ENCODE measurements at places on chromosomes 13 and 19.

- DNase-seq, result no peak
Measured at GRCh38 chr13:74479124-74479523, 344.9 kb upstream of the KLF12 start.

DNA sequence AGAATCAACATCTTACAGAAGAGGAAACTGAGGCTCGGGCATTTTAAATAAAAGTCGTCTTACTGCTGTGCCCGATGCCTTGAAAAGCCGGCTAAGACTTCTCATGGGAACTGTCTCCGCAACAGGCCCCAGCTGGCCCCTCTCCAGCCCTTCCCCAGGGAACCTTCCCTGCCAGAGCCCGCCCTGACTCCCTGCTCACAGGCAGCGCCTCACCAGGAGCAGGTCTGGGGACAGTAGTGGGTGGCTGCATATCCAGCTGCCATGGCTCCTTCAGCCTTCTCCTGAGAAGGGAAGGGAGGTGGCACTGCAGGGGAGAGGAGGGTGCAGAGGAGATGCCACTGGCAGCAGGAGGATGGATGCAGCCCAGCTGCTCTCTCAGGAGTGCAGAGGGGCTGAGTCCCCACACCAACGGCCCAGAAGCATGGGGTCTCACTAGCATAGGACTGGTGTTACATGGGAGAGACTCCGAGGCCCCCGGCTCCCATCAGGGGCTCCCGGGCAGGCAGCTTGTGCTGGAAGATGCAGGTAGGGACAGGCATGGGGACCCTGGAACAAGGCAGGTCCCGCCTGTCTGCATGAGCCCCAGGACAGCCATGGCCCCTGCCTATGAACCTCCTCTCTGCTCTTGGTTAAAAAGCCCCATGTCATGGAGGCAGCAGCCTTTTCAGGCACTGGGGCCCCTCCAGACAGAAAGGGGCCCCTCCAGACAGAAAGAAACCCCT, 216.4 kb upstream of the SGCG start:
- DNase-seq, result no peak

DNA sequence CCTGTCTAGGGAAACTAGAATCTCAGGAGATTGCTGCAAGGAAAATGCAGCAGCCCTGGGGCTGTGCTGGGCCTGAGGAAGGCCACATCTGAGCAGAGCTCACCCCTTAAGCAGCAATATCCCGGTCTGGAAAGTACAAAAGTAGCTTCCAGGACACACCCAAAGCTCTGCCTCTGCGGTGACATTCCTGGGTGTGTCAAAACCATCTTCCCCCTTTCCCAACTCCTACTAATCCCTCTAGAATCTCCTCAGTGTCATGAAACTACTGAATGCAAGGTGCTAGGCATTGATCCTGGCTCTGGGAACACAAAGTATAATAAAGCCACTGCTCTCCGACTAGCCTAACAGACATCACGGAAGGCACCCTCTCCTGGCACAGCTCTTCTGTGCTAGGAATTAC, 5.0 kb downstream of the PBX4 start:
- no peak for DNase-seq

GRCh38 chr19:38930776-38931520, at the start of gene MRPS12:
MRPS12 (plus strand) TSS chr19:38930944; CDS start chr19:38931295, 351 bp downstream.
- DNase-seq, result peak; percentile 98

GRCh38 chr19:16814526-16815100, 14.6 kb upstream of the SIN3B start:
- DNase-seq, result no peak

GRCh38 chr19:38678891-38679494, 31.5 kb downstream of the ACTN4 start:
- DNase-seq, result no peak

DNA sequence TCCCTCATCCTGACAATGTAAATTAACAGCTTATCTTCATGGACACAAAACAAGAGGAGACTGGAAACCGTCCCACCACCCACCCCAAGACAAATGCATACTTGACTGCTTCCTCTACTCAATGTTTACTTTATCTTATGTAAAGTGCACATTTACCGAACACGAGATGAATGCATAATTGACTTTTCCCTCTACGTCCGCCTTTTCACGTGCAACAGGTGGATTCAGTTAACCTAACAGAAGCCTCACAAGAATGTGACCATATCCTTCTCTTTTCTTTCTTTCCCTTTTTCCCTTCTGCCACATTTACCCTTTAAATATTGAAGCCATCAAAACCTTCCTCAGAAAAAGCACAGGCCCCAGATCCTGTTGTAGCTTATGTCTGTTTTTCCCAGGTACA, 468.0 kb downstream of the UQCRFS1 start:
- no peak for DNase-seq

DNA sequence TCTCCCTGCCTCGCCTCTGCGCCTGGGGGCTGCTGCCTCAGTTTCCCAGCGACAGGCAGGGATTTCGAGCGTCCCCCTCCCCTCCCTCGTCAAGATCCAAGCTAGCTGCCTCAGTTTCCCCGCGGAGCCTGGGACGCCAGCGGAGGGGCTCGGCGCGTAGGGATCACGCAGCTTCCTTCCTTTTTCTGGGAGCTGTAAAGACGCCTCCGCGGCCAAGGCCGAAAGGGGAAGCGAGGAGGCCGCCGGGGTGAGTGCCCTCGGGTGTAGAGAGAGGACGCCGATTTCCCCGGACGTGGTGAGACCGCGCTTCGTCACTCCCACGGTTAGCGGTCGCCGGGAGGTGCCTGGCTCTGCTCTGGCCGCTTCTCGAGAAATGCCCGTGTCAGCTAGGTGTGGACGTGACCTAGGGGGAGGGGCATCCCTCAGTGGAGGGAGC, 722 bp upstream of the ICAM1 start:
- DNase-seq, result peak; percentile 52

DNA sequence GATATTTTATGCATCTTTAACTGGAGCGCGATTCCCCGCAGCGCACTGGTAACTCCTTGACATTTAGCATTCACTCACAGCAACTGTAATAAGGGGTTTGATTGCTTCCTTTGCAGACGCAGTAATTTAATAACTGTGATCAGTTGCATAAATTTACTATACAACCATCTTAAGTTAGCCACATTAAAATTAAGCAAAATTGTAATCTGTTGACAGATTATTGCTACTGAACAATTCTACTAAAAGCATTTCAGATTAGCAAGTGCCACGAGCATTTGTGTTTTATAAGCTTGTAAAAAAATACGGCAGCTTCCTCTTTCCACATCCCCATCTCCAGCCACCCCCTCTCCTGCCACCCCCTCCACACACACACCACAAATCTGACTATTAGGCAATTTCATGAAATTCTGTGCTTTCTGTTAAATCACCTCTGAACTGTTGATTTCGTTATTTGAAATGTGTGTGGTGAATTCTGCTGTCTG, 44.4 kb downstream of the TSHZ3 start:
- no peak for DNase-seq

DNA sequence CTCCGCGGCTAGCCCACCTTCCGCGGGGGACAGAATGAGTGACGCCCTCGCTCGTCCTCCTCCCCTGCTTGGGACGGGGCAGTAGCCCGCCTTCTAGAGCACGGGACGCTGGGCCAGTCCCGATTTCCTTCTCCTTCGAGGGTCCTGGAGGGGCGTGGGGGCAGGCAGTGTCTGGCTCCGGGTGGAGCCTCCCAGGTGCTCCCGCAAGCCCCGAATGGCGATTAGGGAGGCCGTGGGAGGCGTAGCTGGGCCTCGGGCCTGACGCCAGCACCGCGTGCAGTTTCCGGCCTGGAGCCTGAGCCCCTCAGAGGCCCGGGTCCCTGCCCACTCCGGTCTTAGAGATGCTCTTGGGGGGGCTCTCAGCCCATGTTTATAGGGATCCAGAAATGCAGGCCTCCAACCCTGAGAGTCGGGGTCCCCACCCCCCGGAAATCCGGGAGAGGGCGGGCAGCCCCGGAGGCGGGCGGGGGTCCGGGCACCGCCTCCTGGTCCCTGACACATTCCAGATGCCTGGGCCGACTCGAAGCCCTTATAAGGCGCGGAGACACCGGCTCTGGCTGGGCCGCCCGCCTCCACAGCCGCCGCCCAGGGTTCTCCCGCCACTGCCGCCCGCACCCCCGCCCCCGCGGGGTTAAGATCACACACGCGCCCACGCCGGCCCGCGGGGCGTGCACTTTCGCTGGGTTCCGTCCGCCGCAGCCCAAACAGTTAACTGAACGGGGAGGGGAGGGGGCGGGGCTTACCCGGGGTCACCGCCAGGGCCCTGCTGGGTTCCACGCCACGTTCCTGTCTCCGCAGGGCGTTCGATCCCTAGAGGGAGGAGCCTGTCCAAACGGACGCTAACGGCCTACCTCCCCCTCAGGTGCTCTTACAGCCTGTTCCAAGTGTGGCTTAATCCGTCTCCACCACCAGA, 1.5 kb downstream of the MYADM start:
- peak; percentile 97 for DNase-seq

GRCh38 chr13:51552027-51552426, 32.2 kb upstream of the WDFY2 start:
- DNase-seq, result no peak

GRCh38 chr13:73351730-73352129, 292.9 kb downstream of the KLF5 start:
- DNase-seq, result no peak

DNA sequence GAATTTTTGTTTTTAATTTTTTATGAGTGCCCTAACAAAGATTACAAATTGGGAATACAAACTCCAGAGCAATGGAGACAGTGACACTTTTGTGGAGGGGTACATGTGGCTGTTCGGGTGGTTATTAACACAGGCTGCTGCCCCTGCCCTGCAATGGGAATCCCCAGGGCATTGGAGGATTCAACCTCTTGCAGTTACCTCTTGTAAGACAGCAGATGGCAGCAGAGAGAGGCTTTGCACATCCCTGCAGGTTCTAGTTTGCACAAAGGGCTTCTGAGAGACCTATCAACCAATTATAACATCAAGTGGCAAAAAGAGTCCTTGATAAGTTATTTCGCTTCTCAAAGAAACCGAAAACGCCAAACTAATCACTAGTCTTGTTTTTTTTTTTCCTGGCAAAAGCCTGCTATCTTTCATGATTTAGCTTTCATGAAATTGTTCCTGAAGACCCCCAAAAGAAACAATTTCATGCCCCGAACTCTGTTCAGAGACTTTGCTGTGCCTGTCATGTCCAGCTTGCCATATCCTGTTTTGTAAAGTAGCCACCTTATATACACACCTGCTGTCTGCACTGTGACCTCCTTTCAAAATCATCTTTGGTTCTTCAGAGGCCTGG, 10.4 kb downstream of the GJB2 start:
- DNase-seq, result peak; percentile 82

GRCh38 chr13:48563626-48564025, 30.7 kb upstream of the RCBTB2 start:
- DNase-seq, result no peak

GRCh38 chr13:103815619-103816018, 749.4 kb upstream of the SLC10A2 start:
- DNase-seq, result no peak

DNA sequence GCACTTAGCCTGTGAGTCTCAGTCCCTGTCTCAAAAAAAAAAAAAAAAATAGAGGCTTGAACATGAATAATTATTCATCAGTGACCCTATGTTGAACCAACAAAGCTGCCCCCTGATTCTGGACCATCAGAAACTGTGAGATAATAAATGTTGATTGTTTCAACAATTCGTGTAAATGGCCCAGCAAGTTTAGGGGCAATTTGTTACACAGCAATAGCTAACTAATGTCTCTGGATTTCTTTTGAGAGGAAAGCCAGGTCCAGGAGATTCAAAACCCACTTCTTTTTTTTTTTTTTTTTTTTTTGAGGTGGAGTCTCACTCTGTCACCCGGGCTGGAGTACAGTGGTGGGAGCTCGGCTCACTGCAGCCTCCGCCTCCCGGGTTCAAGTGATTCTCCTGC, 12.5 kb upstream of the TLE6 start:
- DNase-seq, result no peak

DNA sequence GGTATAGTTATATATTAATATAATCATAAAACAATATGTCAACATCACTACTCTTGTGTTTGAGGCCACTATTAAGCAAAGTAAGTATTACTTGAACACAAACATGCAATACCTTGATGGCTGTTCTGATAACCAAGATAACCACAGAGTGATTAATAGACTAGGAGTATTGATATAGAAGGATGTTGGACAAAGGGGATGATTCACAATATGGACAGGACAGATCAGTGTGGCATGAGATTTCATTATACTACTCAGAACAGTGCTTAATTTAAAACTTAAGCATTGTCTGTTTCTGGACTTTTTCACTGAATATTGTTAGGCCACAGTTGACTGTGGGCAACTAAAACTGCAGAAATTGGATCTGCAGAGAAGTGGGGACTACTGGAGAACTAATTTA, 384.2 kb downstream of the SLITRK1 start:
- no peak for DNase-seq

GRCh38 chr19:52237197-52237596, 32.2 kb upstream of the ZNF766 start:
- DNase-seq, result peak; percentile 51

GRCh38 chr19:6970443-6970842, 50.8 kb downstream of the MBD3L2B start:
- DNase-seq, result no peak

DNA sequence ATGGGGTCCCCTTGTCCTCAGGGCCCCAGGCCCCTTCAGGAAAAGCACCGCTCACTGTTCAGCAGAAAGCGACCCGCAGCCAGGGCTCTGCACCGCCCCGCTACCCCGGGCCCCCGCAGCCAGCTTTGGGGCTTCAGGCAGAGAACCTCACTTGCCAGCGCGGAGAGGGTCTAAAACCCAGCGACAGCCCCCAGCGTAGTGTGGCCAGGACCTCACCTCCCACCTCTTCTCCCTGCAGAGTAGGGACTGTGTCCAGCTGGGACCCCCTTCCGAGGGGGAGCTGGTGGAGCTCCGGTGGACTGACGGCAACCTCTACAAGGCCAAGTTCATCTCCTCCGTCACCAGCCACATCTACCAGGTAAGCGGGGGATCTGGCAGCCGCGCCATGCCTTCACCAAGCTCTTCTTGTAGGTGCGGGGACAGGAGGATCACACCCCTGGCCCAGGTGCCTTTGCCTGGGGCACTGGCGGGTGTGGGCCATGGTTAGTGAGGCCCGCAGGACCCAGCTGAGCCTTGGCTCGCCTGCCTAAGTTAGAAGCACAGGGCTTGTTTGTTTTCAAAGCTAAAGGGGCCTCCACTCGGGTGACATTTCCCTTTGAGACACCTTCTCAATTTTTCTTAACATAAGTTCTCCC, 175.7 kb downstream of the KDM4B start:
- no peak for DNase-seq

DNA sequence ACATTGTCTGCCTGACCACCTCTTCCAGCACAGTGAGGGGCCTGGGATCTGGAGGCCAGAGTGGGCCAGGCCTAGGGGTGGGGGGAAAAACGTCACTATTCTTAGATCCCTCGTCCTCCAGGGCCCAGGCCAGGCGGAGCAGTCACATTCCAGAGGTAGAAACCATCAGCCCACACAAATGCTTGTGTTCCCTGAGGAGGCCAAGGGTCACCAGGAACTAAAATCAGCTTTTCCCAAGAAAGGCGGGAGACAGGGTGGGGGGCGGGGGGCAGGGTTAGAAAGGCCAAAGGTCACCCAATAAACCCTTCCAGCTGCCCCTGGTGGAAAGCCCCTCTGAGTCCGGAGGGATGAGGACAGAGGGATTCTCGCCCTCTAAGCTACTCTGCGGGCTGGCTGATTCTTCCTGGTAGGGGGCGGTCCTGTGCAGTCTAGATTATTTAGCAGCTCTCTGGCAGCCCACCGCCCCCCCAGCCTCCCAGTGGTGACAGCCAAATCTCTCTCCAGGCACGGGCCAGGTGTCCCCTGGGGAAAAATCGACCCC, 23.5 kb upstream of the CCL25 start:
- DNase-seq, result no peak

- peak; percentile 92 for DNase-seq
Measured at GRCh38 chr13:25752957-25753551, 298.8 kb downstream of the SHISA2 start.

GRCh38 chr13:109577191-109577700, 209.1 kb downstream of the IRS2 start:
- DNase-seq, result no peak

- peak; percentile 82 for DNase-seq
Measured at GRCh38 chr13:80979035-80979641, 638.2 kb upstream of the SPRY2 start.

Data from foreskin fibroblast (primary cell).